ENCODE measurements at places on chromosomes 1 and 21. TPM values are rescaled to one million over a fixed set of nuclear protein-coding genes. Genes with fewer than 3 reads are reported as not detected.

The NTMT2 gene
- total RNA-seq: not detected

The ORC1 gene
- 39.5 TPM for total RNA-seq

The SGIP1 gene
- not detected for total RNA-seq

DNA sequence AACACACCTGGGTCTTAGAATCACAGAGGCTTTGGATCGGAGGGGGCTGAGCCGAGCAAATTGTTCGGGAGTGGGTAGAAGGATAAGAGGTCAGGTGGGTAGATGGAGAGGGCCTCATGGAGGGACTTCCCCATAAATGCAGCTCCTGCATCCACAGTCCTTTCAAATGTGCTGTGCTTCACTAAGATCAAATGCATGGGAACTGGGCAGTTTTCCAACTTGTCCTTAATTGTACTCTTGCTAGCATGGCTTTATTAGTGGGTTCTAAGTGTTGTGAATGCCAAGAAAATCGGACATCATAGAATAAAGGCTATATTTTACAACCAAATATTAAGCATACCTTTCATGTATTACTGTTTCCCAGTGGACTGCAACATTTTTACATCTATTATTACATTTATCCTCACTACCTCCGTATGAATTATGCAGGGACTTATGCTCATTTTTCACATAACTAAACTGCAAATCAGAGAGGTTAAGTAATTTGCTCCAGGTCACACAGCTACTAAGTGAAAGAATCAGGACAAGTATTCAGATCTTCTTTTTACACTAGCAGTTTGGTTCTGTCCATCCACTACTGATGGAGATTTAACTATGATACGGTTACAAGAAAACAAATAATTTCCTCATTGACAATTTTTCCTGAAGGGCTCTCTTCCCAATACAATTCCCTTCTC lies 174.5 kb upstream of the RUNX1 start:
- DNase-seq: no peak

DNA sequence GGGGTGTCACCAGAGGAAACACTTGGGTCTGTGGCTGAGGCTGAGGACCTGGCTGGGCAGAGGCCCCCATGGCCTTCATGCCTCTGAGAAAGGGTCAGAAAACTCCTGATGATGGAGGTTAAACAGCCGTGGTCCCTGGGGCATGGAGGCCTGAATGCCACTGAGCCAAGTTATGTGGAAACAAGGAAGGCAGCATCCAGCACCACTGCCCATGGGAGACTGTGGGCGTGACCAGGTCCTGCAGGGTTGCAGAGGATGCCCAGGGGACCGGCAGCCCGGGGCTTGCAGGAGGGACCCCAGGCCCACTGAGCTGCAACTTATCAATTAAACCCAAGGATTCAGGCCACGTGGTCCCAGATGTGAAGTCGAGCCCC lies 18.9 kb upstream of the COL6A2 start:
- DNase-seq: no peak

Data from Daoy (cell line).